Activated naive CD4-positive, alpha-beta T cell treated with anti-CD3 and anti-CD28 coated beads, Interleukin-2, amount 10 ng/mL, durations not matched to agents 7 days and 5 days (primary cell): ENCODE measurements at places on chromosomes 5 and 9.

GRCh38 chr5:132180134-132180745, 47.4 kb downstream of the P4HA2 start:
- H3K4me3 ChIP-seq: no peak overlapping the region
- no peaks in the 10 kb centered on the region for H3K36me3 ChIP-seq
- H3K27ac ChIP-seq: peak overlapping the region; percentile 67
- H3K4me1 ChIP-seq: peaks cover 39% of the 10 kb centered on the region
- DNase-seq: no peak

DNA sequence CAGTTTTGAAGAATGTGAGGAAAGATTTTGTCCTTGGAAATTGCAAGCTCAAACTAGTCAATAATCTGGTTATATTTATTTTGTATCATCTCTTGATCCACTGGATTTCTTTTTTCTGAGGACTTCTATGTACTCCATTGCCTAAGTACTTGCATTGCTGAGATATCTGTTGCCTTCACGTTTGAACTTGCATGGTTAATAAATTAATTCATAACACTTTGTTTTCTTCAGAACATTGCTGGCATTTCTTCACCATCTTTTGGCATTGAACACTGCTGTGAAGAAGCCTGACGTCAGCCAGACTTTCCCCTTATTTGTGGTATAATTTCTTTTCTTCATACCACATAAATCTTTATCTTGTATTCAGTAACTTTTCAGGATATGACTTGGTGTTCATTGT, 246.0 kb upstream of the KIF2A start:
- DNase-seq: no peak
- H3K27ac ChIP-seq: no peak overlapping the region
- no peaks in the 10 kb centered on the region for H3K4me1 ChIP-seq
- H3K36me3 ChIP-seq: no peaks in the 10 kb centered on the region
- H3K27me3 ChIP-seq: no peaks in the 10 kb centered on the region
- no peak overlapping the region for H3K4me3 ChIP-seq

GRCh38 chr9:97766092-97766491, 69.0 kb upstream of the XPA start:
- no peak overlapping the region for H3K4me3 ChIP-seq
- no peaks in the 10 kb centered on the region for H3K4me1 ChIP-seq
- no peak overlapping the region for H3K27ac ChIP-seq
- no peaks in the 10 kb centered on the region for H3K36me3 ChIP-seq
- peaks cover 56% of the 10 kb centered on the region for H3K27me3 ChIP-seq
- no peak for DNase-seq

DNA sequence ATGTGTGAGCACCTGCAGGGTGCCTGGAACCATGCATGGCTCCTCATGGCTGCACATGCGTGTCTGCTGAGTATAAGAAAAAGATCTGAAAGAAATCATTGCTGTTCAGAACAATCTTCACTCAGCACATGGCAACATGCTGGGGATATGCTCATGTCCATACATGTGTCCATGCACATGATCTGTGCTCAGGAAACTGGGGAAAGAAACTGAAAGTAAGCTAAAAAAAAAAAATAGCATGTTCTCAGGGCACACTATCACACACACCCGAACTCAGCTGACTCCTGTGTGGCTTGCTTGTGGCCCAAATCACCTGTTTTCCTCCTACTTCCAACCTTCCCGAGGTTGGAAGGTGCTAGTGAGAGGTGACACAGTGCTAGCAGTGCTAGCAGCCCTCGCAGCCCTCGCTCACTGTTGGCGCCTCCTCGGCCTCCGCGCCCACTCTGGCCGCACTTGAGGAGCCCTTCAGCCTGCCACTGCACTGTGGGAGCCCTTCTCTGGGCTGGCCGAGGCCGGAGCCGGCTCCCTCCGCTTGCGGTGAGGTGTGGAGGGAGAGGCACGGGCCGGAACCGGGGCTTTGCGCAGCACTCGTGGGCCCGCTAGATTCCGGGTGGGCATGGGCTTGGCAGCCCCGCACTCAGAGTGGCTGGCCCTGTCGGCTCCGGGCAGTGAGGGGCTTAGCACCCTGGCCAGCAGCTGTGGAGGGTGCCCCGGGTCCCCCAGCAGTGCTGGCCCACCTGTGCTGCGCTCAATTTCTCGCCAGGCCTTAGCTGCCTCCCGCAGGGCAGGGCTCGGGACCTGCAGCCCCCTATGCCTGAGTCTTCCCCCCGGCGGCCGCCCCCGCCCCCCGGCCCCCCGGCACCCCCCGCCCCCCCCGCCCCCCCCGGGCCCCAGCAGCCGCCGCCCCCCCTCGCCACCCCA, 76.0 kb downstream of the GADD45G start:
- no peak overlapping the region for H3K4me3 ChIP-seq
- peaks cover 51% of the 10 kb centered on the region for H3K27me3 ChIP-seq
- H3K27ac ChIP-seq: no peak overlapping the region
- no peaks in the 10 kb centered on the region for H3K36me3 ChIP-seq
- peaks cover 18% of the 10 kb centered on the region for H3K4me1 ChIP-seq

DNA sequence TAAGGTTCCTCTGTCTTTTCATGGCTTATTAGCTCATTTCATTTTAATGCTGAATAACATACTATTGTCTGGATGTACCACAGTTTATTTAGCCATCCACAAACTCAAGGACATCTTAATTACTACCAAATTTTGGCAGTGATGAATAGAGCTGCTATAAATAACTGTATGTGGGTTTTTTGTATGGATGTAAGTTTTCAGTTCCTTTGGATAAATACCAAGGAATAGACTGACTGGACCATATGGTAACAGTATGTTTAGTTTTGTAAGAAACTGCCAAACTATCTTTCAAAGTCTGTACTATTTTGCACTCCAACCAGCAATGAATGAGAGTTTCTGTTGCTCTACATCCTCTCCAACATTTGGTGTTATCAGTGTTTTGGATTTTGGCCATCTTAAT, 38.7 kb downstream of the SCAMP1 start:
- no peaks in the 10 kb centered on the region for H3K27me3 ChIP-seq
- no peak for DNase-seq
- H3K4me1 ChIP-seq: no peaks in the 10 kb centered on the region
- H3K27ac ChIP-seq: no peak overlapping the region
- H3K4me3 ChIP-seq: no peak overlapping the region

DNA sequence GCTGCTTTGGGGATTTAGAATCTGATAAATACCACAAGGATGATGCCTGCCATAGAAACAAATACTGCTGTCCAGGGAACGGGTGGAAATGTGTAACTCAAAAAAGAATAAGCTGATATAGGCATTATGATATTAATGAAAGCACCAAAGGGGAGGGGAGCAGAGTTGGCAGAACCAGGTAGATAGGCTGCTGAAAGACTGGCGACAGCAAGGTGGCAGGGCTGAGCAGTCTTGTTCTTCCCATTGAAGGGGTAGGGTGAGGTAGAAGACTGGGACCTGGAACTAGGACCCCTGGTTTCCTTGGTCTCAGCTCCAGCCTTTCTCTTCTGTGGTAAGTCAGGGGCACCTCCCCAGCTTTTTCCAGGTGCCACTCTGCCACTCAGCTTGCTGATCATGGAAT, 31.4 kb upstream of the TMOD1 start:
- DNase-seq: no peak
- no peak overlapping the region for H3K4me3 ChIP-seq
- H3K27ac ChIP-seq: no peak overlapping the region
- no peaks in the 10 kb centered on the region for H3K27me3 ChIP-seq
- H3K4me1 ChIP-seq: no peaks in the 10 kb centered on the region
- H3K36me3 ChIP-seq: no peaks in the 10 kb centered on the region

DNA sequence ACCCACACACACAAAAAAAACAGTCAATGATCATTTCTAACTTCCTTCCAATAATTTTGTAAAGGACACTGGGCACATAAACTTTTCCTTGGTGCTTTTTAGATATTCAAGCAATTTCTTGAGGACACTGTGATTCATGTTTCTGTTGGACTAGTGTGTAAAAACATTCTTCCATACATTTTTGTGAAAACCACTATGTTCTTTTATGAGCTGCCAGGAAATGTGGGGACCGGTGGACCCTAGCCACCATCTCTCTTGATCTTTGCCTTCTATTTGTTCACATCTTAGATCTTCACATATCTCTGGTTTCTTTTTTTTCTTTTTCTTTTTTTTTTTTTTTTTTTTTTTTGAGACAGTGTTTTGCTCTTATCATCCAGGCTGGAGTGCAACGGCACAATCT, 287.4 kb downstream of the GLIS3 start:
- no peaks in the 10 kb centered on the region for H3K36me3 ChIP-seq
- no peaks in the 10 kb centered on the region for H3K4me1 ChIP-seq
- H3K27ac ChIP-seq: no peak overlapping the region
- no peak overlapping the region for H3K4me3 ChIP-seq
- DNase-seq: no peak
- H3K27me3 ChIP-seq: no peaks in the 10 kb centered on the region

GRCh38 chr5:110973510-110973909, 98.0 kb upstream of the TSLP start:
- H3K4me3 ChIP-seq: no peak overlapping the region
- H3K27ac ChIP-seq: no peak overlapping the region
- no peaks in the 10 kb centered on the region for H3K27me3 ChIP-seq
- no peak for DNase-seq
- no peaks in the 10 kb centered on the region for H3K4me1 ChIP-seq

GRCh38 chr5:115686051-115686737, 60.4 kb upstream of the TMED7 start:
- H3K4me1 ChIP-seq: no peaks in the 10 kb centered on the region
- H3K36me3 ChIP-seq: no peaks in the 10 kb centered on the region
- H3K27me3 ChIP-seq: peaks cover 10% of the 10 kb centered on the region
- no peak for DNase-seq

- DNase-seq: no peak
- peaks cover 14% of the 10 kb centered on the region for H3K4me1 ChIP-seq
- H3K27ac ChIP-seq: no peak overlapping the region
- no peak overlapping the region for H3K4me3 ChIP-seq
- no peaks in the 10 kb centered on the region for H3K27me3 ChIP-seq
Measured at GRCh38 chr5:55702598-55703345, 9.4 kb downstream of the SLC38A9 start.

GRCh38 chr9:27688954-27689353, 115.7 kb upstream of the C9orf72 start:
- H3K36me3 ChIP-seq: no peaks in the 10 kb centered on the region
- no peak for DNase-seq
- H3K27ac ChIP-seq: no peak overlapping the region

DNA sequence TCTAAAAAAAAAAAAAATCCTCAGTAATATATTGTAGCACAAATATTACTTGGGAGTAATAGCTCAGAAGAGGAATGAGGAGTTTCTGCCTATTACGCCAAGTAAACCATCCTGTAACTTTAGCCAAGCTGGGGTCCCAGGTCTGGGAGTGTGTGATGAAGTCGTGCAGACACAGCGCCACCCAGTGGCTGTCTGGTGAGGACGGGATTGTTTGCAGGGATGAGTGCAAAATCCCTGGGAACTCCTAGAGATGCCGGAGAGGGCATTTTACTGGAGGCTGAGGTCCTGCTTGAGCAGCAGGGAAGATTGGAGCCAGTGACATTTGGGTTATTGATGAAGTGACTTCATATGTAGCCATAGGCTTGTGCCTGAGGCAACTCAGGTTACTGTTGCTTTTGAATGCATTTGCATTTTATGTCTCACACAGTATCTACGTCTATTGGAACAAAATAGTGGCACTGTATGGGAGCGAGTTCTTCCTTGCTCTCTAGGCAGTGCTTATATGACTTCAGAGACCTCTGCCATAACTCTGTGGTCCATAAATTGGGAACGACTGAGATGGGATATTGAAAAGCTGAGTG, 72.8 kb downstream of the PSAT1 start:
- no peak overlapping the region for H3K27ac ChIP-seq
- no peak overlapping the region for H3K4me3 ChIP-seq
- no peaks in the 10 kb centered on the region for H3K36me3 ChIP-seq
- peak; percentile 69 for DNase-seq

DNA sequence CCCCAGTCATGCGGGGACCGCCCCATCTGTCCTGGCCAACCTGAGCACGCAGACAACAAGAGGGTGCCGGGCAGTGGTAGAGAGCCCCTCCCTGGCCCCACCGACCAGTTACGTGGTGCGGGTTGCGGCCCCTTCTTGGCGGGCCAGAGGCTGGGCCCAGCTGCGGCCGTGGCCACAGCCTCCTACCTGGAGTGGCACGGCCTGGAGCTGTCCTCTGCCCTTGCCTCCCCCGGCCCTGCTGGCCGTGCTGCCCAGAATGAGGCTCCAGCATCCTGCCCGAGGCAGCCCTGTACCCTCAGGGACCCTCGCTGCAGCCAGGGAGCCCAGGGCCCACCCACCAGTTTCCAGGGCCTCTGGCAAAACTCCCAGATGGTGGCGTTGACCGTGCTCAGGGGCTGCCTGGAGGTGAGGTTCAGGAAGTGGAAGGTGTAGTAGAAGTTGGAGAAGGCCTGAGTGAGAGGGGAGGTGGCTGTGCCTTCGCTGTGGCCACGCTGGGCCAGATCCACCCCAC, 5.7 kb downstream of the ENTPD8 start:
- H3K27ac ChIP-seq: no peak overlapping the region
- H3K36me3 ChIP-seq: no peaks in the 10 kb centered on the region
- no peaks in the 10 kb centered on the region for H3K4me1 ChIP-seq
- no peak for DNase-seq
- peaks cover 10% of the 10 kb centered on the region for H3K27me3 ChIP-seq

DNA sequence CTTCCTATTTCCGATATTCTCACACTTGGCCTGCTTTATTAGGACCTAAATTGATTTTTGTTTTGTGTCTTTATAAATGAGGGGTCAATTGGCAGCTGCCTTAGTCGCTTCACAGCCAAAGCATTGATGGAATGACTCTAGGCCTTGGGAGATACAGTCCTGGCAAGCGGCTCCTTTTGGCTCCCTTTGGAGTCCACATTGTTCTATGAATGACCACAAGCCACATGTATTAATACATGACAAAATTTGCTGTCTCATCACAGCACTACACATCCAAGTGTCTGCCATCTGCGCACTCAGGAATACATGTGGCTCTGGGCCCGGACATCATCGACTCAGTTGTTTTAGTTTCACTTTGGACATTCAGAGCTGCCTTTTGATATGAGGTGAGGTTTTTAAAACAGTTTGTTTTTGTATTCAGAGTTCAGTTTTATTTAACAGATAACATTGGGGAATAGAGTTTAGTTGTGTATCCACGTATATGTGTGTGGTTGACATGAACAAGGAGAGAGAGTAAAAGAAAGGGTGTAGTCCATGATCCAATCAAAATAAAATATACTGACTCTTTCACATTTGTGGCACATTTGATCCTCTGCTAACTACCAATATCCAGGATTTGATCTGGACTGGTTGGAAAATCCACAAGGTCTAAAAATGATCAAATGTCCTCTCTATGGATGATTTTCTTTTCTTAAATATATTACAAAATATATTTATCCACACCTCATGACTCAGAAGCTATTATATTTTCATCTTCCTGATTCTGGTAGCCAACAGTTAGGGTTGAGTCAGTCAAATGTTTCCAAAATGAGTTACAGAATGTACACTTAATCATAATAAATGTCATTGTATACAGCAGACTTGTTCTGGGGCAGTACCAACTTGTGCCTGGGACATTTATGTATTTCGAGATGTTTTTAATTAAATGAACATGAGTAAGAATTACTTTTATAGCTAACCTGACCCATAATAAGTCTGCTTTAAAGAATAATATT, 114.0 kb upstream of the MTAP start:
- peaks cover 14% of the 10 kb centered on the region for H3K4me1 ChIP-seq
- DNase-seq: no peak
- H3K27me3 ChIP-seq: no peaks in the 10 kb centered on the region
- no peak overlapping the region for H3K27ac ChIP-seq
- no peaks in the 10 kb centered on the region for H3K36me3 ChIP-seq
